Non-pigmented ciliary epithelial cell (primary cell): ENCODE measurements at places on chromosomes 7 and 10.

DNA sequence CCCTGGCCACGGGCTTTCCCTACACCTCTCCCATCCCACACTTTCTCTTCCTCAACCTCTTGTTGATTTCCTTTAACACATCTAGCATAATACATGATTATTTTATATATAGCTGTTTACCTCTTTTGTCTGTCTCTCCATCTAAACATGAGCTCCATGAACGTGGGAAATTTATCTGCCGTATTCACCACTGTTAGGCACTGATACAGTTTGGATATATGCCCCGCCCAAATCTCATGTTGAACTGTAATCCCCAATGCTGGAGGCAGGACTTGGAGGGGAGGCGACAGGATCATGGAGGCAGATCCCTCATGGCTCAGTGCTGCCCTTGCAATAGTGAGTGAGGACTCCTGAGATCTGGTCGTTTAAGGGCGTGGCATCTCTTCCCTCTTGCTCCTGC lies 5.7 kb downstream of the CYTH3 start:
- DNase-seq = no peak

DNA sequence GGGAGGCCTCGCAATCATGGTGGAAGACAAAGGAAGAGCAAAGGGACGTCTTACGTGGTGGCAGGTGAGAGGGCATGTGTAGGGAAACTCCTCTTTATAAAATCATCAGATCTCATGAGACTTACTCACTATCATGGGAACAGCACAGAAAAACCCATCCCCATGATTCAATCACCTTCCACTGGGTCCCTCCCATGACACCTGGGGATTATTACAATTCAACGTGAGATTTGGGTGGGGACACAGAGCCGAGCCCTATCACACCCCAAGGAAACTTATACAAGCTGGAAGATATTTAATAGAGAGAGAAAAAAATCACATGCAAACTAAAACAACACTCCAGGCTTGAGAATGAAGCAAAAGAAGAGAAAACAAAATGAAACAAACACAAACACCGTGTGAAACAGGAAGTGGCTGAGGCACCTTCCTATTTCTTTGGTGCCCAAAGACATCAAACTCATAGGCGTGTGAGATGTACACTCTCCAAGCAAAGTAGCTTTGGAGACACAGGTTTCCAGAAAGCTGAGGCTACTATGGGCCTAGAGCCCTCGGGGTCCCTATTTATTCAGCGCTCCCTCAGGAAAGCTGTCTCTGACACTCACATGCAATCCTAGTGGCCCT lies 97.2 kb downstream of the PRKCQ start:
- no peak for DNase-seq

DNA sequence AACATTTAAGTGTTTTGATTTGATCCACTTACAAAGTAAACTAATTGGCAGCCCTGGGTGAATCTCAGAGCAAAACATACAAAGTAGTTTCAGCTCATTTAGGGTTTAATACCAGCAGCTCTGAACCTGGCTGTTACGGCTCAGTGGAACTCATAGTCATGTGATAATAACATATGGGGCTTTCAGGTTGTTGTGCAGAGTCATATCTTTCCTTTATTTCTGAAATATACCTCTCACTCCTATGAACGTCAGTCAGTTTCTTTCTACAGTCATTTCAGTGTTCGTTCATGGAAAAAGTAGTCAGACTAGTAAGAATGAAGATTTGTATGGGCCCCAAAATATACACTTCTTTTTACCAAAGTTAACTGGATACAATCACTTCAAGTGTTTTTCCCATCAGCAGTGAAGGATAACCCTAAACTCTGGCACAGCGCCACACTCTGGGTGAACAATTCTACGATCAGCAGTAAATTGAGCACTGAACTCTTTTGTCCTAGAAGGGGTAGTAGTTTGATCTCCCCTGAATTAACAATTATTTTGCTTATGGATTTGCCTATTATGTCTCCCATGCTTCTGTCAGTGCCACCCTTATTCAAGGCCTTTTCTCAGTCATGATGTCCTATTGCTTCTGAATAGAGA lies 218.6 kb downstream of the THSD7A start:
- no peak for DNase-seq

- peak; percentile 89 for DNase-seq
These were observed 65.7 kb downstream of the AOAH start for GRCh38 chr7:36658335-36659171.

DNA sequence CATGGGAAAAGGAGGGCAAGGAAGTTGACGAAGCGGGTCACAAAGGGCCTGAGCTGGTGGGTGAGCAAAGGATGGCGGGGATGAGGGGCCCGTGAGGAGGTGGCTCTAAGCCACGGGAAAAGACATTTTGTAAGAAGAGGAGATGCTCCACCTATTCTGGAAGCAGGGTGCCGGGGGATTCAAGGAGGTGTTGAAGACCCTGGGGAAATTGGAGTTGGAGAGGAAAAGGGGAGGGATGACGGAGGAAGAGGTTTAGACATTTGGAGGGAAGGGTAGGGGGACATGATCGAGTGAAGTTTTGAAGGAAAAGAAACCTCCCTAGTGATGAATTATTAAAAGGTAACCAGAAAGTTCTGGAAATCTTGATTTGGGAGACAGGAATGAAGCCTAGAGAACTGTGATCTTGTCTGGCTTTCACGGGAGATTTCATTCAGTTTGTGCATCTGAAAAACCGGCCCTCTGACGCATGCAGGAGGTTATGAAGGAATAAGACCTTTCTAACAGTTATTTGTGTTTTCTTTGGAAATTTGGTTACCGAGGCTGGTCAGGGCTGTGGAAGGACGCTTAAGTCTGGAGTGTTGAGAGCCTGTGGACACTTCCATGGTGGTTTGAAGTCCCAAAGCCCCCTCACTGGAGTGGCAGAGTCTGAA lies 1.4 kb downstream of the SMO start:
- DNase-seq = no peak

DNA sequence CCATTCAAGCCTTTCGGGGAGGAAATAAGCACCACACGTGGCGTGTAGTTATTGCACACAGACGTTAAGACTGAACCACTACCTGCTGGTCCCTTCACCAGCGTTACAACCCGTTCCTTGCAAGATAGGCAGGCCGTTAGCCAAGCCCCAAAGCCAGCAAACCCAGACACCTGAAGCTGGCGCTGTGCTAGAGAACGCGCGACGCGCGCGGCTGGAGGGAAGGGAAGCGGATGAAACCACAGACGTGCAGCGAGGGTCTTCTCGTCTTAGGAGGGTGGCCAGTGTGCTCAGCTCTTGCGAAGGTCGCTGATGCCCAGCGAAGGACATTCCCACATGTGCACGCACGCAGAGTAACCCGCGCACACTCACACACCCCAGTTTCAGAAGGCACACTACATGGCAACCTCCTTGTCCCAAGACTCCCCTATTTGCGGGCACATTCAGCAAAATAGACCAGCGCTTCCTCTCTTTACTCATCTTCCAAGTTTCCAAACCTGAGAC lies 980 bp downstream of the TMEM26 start:
- DNase-seq = no peak

DNA sequence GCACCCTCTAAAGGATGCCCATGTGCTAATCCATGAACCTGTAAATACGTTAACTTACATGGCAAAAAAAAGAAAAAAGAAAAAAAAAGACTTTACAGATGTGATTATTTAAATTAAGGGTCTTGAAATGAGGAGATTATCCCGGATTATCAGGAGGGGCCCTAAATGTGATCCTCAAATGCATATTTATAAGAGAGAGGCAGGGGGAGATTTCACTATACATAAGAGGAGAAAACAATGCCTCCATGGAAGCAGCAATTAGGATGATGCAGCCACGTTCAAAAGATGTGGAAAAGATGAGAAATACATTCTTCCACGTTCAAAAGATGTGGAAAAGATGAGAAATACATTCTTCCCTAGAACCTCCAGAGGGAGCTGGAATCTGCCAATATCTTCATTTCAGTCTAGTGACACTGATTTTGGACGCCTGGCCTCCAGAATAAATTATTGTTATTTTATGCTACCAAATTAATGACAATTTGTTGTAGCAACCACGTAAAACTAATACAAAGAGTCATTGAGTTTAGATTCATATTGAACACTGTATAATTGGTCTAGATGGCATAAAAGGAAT lies 328.4 kb upstream of the GNAI1 start:
- no peak for DNase-seq

DNA sequence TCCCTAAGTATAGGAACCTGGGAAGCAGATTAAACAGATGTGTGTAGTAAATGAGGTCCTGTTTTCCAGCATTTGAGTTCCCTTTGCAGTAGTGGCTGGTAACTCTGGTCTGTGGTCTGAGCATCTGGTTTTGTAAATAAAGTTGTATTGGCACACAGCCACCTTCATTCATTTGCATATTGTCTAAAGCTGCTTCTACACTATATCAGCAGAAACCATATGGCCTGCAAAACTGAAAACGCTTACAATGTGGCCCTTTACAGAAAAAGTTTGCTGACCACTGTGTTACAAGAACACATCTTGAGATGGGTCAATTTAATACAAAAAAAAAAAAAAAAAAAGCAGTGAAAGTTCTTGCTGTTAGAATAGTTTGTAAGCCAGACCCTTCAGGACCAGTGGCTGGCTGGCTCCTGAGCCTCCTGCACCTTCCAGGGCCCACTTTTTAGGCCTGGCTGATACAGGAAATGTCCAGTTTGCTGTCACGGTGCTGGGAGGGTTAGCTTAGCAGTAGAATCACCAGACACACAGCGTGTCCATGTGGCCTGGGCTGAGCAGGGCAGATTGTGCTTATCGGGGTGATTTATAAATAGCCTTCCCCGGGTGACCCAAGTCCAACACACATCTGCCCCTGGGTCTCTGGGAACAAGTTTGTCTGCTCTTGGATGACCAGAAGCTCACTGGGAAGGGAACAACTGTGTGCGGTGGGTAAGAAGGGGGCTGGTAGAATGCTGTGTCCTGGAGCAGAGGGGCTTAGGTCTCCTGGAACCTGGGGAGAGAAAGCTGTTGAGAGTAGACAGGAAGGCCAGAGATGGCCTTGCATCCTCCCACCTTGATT lies 1.4 kb downstream of the C10orf71 start:
- DNase-seq = no peak

DNA sequence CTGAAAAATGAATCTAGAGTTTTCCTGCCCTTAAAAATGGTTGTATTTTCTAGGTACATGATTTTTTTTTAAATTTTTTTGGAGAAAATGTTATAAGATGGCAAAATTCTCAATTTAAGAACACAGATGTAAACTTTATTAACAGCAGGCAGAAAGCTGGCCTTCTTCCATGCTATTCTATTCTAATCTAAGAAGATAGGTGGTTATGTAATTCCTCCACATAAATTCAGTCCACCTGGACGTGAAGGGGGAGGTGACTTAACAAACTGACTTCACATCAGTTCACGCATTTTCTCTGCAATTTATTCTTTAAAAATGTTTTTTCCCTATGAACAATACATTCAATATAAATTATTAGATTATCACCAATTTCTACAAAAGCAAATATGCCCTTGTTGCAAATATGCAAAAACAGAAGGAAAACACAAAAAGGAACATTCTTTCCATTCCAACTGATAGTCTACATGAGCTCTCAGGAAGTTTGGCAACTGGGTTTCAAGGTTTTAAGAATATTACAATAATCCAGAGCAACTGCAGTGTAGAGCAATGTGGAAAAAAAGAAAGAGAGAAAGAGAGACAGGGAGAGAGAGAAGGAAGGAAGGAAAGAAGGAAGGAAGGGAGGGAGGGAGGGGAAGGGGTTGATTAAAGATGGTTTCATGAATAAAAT lies 76.8 kb downstream of the HIBADH start:
- DNase-seq = no peak

DNA sequence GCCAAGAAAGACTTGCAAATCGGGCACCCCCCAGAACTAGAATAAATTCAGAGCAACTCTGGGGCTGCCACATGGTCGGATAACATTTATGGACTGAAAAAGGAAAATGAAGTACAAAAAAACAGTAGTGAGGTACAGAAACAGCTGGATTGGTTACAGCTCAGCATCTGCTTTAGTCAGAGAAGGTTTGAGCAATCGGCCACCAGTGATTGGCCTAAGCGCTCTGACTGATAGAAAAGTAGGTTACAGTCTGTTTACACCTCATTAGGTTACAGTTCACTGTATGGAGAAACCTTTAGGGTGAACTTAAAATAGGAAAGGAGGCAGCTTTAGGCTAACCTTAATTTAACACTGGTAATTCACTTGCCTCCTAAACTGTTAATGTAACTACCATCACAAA lies 102.0 kb upstream of the DKK1 start:
- DNase-seq = no peak

DNA sequence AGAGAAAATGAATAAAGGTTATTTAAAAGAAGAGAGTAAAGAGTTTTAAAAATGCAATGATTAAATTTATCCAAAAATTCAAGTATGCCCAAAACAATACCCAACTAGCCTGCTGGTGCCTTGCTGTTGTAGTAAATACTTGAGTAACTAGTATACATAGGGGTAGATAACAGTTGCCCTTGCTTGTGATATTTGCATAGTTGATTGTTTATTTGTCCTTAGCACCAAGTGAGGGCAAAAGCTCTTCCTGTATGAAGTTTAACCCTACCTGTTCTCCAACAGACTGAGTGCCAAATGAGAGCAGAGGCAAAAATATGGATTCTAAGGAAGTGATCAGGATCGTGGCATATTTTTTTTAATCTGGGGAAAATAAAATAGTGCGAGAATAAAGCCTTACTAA lies 85.0 kb downstream of the PTN start:
- DNase-seq = no peak

GRCh38 chr10:132420469-132420980 lies 23.5 kb downstream of the PWWP2B start:
- DNase-seq = no peak

DNA sequence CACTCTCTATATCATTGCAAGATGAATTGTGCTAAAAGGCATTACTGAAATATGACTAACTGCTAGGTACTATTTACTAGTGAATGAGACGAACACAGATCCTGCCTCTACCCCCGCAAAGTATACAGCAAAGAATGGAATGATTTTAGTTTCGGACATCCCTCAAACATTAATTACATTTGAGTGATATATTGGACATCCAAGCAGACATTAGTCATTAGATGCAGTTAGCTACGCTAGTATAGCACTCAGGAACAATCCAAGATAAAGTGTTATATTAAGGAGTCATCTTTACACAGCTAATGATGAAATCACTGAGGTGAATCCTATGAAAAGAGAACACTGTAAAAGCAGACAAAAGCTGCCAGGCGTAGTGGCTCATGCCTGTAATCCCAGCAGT lies 7.3 kb upstream of the TAF3 start:
- DNase-seq = no peak
